Endodermal cell (in vitro differentiated cells): ENCODE measurements at places on chromosomes 7 and 10. TPM values are rescaled to one million over a fixed set of nuclear protein-coding genes. Genes with fewer than 3 reads are reported as not detected.

The SRI gene
- 78.4 to 96.5 TPM (median 89.9 TPM) in 3 replicates for total RNA-seq

The MACC1 gene
- total RNA-seq = 1.4 and 2.8 TPM in 2 replicates

The RNLS gene
- total RNA-seq = 7.3 to 10.1 TPM (median 8.3 TPM) in 3 replicates

GRCh38 chr7:1260244-1260635, 27.6 kb downstream of the UNCX start:
- DNase-seq = no peak

- no peak for DNase-seq
Observed at GRCh38 chr10:77873536-77874380, 52.8 kb downstream of the DLG5 start.

- no peak for DNase-seq
Observed at GRCh38 chr10:124568848-124569622, 107.4 kb downstream of the LHPP start.

GRCh38 chr7:27185013-27185853, at the start of gene HOXA11:
Gene HOXA11 (minus strand): TSS chr7:27185232. CDS start chr7:27185144, 88 bp downstream.
- peak; percentile 69 for DNase-seq

GRCh38 chr7:57204411-57204811, 72.2 kb upstream of the ZNF479 start:
- DNase-seq = no peak

DNA sequence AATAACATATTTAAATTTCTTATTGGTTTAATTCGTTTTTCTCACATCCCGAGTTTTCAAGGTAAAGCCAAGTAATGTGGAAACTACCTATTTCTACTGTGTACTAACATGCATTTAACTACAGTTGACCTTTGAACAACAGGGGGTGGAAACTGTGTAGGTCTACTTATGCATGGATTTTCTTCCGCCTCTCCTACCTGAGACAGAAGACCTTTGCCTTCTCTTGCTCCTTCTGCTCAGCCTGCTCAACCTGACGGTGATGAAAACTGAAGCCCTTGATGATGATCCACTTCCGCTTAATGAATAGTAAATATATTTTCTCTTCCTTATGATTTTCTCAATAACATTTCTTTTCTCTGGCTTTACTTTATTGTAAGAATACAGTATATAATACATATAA, 18.5 kb downstream of the MEOX2 start:
- no peak for DNase-seq

- no peak for DNase-seq
Observed at GRCh38 chr10:50561266-50561665, 62.5 kb downstream of the SGMS1 start.
